Fibroblast of lung (primary cell): ENCODE measurements at places on chromosomes 13 and 19.

DNA sequence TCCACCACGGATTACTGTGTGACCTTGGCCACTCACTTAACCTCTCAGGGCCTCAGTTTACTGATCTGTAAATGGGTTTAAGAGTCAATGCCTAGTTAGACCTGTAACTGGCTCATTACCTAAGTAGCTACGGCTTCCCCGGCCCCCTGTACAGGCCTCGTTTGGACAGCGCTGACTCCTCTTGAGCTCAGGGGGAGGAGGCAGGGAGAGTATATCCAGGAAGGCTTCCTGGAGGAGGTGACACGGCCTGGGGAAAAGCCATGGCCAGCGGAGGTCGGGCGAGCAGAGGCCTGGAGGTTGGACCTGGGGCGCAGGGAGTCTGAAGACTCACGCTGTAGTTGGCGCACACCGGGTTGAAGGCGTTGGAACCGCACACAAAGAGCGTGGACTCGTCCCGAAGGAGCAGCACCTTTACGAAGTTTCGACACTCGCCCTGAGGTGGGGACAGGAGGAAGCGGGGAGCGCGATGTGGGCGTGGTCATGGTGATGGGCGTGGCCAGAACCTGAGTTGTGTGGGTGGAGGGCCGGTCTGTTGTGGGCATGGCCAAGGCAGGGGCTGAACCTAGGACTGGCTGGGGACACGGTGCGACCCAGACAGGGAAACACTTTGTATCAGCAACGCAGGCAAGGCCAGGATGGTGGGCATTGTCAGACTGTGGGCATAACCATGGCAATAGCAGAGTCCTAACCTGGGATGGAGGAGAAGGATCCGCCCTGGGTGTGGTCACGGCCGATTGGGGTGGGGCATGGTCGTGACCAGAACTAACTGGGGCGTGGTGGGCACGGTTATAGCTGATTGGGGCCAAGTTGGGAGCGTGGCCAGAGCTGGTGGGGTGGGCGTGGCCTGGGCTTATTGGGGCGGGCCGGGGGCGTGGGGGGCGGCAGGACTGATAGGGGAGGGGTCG, 3.6 kb downstream of the SEMA6B start:
- DNase-seq: no peak

GRCh38 chr19:32662186-32662585, 12.8 kb downstream of the ANKRD27 start:
- DNase-seq: peak; percentile 23

DNA sequence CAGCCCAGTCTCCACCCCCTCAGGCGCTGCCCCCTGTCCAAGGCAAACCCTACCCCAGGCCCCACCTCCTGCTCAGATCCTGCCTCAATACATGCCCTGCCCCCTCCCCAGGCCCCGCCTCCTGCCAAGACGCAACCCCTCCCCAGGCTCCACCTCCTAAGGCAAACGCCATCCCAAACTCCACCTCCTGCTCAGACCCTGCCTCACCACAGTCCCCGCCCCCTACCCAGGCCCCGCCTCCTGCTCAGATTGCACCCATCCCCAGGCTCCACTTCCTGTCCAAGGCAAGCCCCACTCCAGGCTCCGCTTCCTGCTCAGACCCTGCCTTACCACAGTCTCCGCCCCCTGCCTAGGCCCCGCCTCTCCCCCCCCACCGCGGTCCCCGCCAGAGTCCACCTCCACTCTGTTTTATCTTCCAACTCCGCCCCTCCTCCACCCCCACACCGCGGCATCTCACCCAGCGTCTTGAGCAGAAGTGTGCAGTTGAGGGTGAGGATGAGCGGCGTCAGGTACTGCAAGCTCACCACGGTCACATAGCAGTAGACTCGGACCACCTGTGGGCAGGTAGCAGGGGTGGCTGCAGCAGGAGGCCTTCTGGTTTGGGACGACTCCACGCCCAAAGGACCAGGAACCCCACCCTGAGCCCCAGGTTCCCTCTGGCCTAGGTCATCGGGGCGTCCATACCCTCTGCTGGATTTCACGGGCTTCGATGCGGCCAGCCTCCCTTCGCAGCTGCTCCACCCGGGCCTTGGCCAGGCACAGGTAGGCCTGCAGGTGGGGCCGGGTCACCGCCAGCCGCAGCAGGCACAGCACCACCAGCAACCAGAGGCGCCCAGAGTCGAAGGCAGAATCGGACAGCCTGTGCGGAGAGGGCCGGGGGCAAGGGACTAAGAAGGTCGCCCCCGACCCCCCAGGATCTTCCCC, 17.7 kb downstream of the TMEM161A start:
- peak; percentile 81 for DNase-seq

DNA sequence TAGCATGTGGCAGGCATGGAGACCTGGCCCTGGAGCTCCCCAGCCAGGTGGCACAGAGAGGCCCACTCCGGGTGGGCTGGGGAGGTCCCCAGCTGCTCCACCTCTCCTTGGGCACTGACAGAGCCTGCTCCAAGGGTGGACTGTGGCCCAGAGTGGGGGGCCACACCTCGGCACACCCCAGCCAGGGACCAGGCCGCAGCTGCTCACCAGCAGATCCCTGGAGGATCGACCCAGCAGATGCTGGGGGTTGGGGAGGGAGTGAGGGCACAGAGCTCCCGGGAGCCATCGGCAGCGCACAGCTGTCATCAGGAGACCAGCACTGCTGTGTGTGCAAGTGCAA, 72.0 kb upstream of the KCTD15 start:
- no peak for DNase-seq

DNA sequence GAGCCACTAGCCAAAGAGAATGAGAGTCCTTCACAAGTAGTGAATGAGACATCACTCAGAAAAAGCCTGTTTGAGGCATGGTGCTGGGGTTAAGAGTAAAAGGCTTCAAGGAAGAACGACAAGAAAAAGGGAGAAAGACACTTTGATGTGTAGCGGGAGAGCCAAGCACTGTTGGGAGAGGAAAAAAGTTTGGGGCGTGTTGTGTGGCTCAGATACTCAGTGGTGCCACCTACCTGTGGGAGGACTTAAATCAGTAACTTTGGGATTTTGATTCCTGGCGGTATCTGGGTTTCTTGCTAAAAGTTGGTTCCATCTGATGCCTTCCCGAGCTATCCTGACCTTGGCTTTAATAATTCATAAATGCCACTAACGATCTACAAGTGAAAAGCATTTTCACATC, 12.3 kb downstream of the ELSPBP1 start:
- no peak for DNase-seq

DNA sequence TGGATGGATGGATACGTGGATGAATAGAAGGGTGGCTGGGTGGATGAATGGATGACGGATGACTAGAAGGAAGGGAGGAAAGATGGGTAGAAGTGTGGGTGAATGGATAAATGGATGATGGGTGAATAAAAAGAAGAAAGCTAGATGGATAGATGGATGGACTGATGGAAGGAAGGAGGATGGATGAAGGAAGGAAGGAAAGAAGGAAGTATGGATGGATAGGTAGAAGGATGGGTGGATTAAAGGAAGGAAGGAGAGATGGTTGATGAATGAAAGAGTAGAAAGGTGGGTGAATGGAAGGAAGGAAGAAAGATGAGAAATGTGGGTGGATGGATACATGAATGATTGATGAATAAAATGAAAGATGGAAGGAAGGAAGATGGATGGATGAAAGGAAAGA, 14.5 kb downstream of the ARHGEF18 start:
- DNase-seq: no peak

- DNase-seq: no peak
Observed at GRCh38 chr13:98541701-98542203, 35.2 kb downstream of the STK24 start.

DNA sequence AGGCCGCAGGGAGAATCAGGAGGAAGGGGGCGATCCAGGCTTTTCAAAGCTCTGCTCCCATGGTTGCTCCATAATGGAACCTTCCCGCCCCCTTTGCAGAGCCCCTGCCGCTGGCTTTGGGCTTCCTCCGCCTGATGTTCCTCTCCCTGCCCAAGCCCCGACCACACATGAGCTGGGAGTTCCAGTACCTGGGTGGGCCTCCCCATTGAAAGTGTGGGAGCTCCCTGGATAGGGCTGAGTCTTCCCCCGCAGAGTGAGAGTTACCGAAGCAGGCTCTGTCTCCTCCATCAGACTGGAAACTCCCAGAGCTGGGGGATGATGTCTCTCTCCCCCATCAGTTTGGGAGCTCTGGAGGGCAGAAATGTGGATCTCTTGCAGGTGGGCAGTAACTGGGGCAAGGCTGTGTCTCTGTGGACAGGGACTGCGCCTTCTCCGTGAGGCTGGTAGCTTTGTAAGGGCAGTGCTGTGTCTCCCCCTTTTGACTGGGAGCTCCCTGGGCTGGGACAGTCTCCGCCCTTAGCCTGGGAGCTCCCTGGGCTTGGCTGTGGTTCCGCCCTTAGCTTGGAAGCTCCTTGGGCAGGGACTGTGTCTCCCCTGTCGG, 722 bp downstream of the DCAF15 start:
- peak; percentile 52 for DNase-seq

DNA sequence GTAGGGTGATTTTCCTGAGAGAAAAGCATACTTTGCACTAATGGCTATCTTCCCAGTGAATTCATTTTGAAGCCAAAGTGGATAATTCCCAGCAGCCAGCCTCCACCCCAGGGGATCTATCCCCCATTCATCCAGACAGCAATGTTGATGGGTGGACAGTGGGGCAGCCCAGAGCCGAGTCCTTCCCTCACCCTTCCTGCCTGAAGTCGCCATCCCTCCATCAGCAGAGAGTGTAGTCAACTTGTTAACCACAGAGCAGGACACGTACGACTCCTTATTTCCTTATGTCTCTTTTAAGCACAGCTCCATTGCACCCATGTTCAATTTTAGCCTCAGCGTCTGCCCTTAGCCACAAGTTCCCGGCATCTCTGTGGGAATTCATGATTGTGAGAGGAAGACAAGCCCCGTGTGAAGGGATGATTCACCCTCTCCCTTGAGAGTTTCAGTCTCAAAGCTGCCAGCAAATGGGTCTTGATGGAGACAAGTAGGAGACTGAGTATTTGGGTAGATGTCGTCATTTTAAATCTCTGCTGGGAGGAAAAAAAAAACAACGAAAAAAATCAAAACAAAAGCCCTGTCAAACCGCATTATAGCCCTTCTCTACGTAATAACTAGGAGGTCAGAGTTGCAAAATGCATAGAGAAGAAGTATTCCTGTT, 58.3 kb upstream of the MEDAG start:
- peak; percentile 100 for DNase-seq

- DNase-seq: no peak
Observed at GRCh38 chr13:98970330-98970729, 7.5 kb downstream of the DOCK9 start.

DNA sequence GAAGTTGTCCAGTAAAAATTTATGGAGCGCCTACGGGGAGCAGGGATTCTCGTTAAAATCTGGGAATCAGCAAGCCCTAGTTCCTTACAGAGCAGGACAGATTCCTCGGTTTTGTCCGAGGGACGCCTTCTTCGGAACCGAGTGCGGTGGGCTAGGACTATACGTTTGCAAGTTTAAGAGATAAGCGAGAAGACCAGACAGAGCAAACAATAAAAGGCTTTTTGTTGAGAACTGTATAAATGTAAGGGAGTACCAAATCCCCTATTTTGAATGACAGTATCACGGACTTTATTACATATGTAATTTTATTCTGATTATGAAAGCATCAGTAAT, 971 bp upstream of the ANKRD10 start:
- DNase-seq: no peak

DNA sequence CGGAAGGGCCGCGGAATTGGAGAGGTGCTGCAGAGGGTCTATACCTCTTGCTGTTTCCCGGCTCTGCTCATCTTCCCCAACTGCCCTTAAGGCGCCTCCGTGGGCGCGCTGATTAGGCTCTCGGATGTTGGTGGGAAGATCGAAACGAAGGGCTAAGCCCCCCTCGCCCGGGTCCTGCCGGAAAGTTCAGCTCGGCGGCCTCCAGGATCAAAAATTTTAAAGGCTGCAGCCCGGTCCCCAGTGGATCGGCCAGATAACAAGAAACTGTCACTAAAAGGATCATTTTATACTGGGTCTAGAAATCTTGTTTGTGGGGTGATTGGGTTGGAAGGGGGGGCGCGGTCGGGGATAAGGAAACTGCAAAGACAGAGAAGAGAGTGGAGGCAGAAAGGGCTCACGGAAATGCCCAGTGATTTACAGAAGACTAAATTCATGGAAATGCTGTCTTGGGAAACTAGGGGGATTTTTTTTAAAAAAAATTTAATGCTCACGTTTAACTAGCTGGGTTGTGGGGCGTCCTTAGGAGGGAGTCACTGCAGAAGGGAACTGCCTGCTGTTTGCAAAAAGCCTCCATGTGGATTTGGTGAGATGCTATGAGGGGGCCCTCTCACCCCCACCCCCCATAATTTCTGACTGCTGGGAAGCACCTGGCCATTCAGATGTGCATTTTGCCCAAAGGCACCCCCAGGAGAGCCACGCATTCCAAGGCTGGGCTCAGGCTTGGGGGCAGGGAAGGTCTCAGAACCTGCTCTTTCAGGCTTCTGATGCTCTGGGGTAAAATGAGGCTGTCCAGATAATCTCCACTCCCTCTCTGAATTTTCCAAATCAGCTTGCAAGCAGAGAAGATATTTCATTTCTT, 7.7 kb downstream of the CDX2 start:
- DNase-seq: no peak

DNA sequence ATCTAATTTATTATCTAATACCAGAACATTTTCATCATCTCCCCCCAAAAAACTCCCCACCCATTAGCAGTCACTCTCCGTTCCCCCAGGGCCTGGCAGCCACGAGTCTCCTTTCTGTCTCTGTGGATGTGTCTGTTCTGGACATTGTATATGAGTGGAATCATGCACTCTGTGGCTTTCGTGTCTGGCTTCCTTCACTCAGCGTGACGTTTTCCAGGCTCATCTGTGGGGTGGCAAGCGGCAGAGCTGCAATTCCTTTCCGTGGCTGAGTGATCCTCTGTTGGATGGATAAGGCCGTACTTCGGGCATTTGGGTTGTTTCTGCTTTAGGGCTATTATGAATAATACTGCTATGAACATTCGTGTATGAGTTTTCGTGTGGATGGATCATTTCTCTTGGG, 3.1 kb downstream of the AP2S1 start:
- DNase-seq: no peak

GRCh38 chr19:31955061-31955460, 390.3 kb upstream of the ZNF507 start:
- DNase-seq: no peak

- no peak for DNase-seq
Observed at GRCh38 chr19:50518091-50519005, 4.6 kb upstream of the ASPDH start.

DNA sequence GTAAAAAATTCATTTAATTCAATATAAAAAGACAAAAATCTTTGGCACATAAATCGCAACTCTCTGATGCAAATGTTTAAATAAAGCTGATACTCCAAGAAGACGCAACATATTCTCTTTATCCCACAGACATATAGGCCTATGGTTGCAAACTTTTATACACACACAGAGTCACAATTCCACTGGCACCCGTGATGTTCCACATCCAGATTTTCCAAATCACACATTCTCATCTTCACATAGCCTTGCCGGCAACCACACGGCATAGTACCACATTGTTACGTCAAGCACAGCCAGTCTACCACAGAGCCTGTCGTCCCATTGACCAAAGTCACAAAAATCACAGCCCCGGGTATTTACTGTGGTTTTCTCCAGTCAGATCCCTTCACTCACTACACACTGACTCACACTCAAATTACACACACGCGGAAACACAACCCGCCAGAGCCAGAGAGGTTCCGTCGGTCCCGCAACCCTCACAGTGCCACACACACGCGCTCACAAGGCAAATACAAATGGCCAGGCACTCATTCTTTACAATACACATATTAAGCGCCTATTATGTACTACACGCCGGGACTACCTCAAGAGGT, 546 bp upstream of the ZNF546 start:
- peak; percentile 77 for DNase-seq

GRCh38 chr13:37375071-37375470, 223.5 kb downstream of the POSTN start:
- no peak for DNase-seq

- DNase-seq: no peak
Observed at GRCh38 chr13:110220471-110220870, 86.5 kb downstream of the COL4A1 start.
